Non-pigmented ciliary epithelial cell (primary cell): ENCODE measurements at places on chromosomes 5 and 9.

GRCh38 chr9:131019388-131020239 lies 10.6 kb downstream of the LAMC3 start:
- DNase-seq: no peak

DNA sequence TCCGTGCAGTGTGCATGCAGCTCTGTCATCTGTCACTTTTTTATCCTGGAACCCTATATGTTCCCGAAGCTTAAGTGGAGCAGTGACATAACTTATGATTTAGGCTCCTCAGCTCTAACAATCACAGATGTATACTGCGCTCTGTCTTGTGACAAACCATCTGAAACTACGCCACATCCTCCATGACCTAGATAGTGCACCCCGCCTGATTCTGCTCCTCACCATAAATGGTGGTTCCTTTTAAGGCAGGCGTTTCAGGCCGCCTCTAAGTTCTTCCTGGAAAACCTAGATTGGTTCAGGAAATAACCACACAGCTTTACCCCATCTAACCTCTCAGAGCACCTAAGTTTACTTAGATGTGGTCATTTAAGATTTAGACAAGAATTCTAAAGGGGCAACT lies 372.0 kb downstream of the CDH10 start:
- DNase-seq: no peak

GRCh38 chr5:77012601-77013000 lies 17.6 kb upstream of the AGGF1 start:
- DNase-seq: no peak

GRCh38 chr9:104556830-104557634 lies 11.9 kb upstream of the OR13C8 start:
- no peak for DNase-seq

- no peak for DNase-seq
Measured at GRCh38 chr5:132883261-132883834, 9.9 kb downstream of the LEAP2 start.
